ENCODE measurements at places on chromosomes 2 and 18.

DNA sequence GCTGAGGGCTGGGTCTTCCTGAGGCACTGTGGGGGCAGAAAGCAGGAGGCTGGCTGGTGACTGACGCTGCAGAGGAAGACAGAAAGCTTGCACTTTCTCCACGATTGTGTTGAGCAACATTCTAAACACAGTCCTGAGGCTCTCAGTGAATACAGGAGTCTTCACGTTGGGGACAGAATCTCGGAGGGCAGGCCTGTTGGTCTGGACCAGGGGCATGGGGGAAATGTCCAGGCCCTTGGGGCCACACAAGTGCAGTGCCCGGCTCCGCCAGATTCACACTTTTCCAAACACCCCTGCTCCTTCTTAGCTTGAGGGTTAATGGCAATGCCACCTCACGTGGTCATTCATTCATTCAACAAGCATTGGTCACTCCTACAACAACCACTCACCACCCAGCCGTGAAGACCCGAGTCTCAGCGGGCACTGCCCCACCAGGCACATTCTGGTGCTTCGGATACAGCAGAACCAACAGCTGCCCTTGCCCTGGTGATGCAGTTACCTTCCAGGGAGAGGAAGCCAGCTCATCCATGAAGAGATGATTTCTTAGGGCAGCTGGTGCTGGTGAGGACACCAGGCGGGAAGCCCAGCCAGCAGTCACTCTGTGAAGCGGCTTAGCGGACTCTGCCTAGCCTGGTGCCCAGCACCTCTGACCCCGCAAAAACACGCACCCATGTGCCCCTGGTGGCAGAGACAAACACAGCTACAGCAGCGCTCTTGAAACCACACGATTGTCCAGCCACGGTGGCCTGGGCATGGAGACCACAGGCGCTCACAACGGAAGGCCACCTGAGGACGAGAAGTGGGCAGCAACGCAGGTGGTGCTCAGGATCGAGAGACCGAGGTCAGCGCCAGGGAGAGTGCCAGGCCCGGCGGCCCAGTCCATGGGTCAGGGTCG, 10.9 kb upstream of the GPC1 start:
- H3K4me3 ChIP-seq: no peak overlapping the region
- no peak for DNase-seq
- no peaks in the 10 kb centered on the region for H3K27me3 ChIP-seq
- H3K36me3 ChIP-seq: no peaks in the 10 kb centered on the region
- H3K27ac ChIP-seq: no peak overlapping the region
- H3K4me1 ChIP-seq: peaks cover 2% of the 10 kb centered on the region

- no peak overlapping the region for H3K4me3 ChIP-seq
- no peak overlapping the region for H3K27ac ChIP-seq
- no peak for DNase-seq
- H3K36me3 ChIP-seq: no peaks in the 10 kb centered on the region
- H3K27me3 ChIP-seq: no peaks in the 10 kb centered on the region
These were observed 32.1 kb downstream of the GLS start for GRCh38 chr2:190912726-190913125.

DNA sequence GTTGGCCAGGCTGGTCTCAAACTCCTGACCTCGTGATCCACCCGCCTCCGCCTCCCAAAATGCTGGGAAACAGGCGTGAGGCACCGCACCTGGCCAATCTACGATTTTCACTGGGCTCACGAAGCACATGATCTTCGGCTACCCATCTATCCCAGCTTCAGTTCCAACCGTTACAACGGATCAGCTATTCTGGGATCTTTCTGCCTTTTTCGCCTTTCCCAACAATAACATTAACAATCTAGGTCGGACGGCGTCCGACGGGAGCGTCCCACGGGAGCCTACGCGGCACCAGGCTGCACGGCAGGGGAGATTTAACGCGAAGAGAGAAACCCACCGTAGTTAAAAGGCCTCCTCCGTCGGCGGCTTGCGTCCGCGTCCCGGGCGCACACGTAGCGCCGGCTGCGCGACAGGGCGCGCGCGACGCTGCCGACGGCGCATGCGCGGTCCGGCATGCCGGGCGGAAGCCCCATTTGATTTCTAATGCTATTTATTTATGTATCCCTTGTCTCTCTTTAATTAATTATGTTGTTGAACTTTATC, at the start of gene MSL3B:
MSL3B (minus strand) TSS at position 394 of the 540 bp plus-strand sequence.
- H3K36me3 ChIP-seq: no peaks in the 10 kb centered on the region
- peak; percentile 49 for DNase-seq
- peak within 1 kb of the TSS; percentile 40 for H3K27ac ChIP-seq
- no peaks in the 10 kb centered on the region for H3K27me3 ChIP-seq
- peak within 1 kb of the TSS; percentile 83 for H3K4me3 ChIP-seq

DNA sequence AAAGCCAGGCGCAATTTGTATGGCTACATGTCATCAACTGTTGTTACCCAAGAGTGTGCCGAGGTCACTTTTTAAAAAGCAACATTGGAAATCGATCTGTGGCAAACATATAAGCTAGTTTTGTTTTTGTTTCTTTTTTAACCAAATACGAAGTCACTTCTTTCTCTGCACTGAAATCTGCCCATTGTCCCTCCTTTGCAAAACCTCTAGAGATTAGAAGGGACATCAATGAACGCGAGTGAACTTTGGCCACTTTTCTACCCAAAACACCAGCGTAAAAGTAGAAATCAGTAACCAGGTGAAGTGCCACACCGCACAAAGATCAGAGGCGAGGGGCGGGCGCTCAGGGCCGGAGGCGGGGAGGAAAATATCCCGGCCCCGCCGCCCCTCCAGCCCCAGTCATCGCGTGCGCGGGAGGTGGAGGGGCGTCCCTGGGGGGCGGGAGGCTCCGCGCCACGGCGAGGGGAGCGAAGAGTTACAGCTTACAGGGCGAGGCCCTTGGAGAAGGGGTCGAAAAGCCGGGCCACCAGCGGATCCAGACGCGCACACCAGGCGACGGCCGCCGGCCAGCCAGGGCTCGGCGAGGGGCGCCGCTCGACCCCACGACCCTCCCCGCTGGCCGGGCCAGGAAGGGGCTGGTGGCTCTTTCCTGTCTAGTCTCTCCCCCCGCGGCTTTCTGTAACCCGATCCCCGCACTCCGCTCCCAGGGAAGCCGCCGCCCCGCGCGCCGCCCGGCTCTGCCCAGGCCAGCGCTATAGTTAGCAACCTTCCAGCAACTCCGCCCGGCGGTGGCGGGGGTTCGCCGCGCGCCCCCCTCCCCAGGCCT, 993 bp downstream of the RBMS1 start:
- no peaks in the 10 kb centered on the region for H3K36me3 ChIP-seq
- H3K4me3 ChIP-seq: peak overlapping the region; percentile 74
- H3K27me3 ChIP-seq: no peaks in the 10 kb centered on the region
- peaks cover 9% of the 10 kb centered on the region for H3K4me1 ChIP-seq
- DNase-seq: peak; percentile 70
- H3K27ac ChIP-seq: peak overlapping the region; percentile 92

DNA sequence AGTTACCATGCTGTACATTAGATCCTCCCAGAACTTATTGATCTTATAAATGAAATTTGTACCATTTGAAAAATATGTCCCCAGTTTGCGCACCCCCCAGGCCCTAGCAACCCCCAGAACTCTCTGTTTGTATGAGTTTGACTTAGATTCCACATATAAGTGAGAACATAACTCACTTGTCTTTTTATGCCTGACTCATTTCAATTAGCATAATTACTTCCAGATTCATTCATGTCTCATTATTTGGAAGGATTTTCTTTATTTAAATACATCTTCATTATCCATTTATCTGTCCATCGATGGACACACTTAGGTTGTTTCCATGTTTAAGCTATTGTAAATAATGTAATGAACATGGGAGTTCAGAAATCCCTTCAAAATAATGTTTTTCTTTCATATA, 705.9 kb downstream of the CCDC85A start:
- DNase-seq: no peak
- no peaks in the 10 kb centered on the region for H3K27me3 ChIP-seq
- H3K36me3 ChIP-seq: no peaks in the 10 kb centered on the region
- H3K27ac ChIP-seq: no peak overlapping the region
- H3K4me3 ChIP-seq: no peak overlapping the region

DNA sequence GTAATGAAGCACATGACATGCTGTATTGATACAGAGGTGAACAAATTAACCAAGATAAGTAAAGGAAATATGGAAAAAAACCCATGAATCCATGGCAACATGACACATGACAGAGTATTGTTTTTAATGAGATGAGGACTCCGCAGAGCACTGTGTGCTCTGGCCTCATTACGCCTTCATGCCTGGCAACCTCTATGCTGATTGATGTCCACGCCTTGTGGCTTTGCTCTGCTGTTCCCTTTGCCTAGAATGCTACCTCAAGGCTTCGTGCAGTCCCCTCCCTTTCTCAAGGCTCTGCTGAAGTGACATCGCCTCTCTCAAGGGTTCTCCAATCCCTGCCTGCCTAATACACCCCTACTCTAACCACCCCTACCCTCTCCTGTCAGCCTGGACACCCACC, 8.4 kb downstream of the SIGLEC15 start:
- H3K27me3 ChIP-seq: no peaks in the 10 kb centered on the region
- no peak overlapping the region for H3K4me3 ChIP-seq
- peaks cover 6% of the 10 kb centered on the region for H3K4me1 ChIP-seq
- H3K36me3 ChIP-seq: no peaks in the 10 kb centered on the region
- DNase-seq: no peak

DNA sequence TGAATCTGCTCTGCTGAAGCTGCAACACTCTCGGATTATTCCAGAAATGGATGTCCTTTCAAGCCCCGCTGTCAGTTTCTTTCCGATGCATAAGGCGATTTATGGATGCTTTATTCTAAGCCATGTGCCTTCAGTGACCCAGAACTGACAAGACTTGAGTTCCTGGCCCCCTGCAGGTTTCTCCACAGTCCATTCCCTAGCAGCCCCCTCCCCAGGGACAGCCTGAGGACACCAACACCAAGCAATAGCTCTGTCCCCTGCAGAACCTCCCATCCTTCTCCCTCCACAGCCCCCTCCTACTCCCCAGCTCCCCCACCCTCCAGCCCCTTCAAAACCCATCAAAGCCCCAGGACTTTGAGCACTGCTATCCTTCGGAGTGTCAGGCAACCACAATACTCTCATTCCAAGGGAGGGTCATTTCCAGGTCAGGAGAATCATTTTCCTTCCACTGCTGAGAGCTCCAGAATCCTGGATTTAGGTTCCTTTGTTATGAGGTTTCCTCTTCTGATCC, 24.6 kb upstream of the SPP2 start:
- no peak overlapping the region for H3K27ac ChIP-seq
- no peak for DNase-seq
- no peaks in the 10 kb centered on the region for H3K27me3 ChIP-seq
- H3K4me1 ChIP-seq: peaks cover 13% of the 10 kb centered on the region
- no peak overlapping the region for H3K4me3 ChIP-seq

DNA sequence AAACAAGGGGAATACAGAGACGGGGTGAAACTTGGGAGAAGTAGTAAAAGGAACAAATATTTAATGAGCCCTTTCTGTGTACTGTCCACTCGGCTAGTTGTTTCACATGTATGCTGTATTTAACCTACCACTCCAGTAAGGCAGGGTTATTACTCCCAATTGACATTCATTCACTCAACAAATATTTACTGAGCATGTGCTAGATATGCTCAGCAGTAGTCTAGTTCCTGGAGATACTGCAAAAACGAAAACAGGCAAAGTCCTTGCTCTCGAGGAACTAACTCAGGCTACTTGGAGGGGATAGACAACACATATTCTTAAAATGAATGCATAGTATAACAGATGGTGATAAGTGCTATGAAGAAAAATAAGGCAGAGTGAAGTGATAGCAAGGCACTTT, 207.3 kb downstream of the SS18 start:
- H3K27me3 ChIP-seq: no peaks in the 10 kb centered on the region
- DNase-seq: no peak
- H3K4me3 ChIP-seq: no peak overlapping the region
- no peaks in the 10 kb centered on the region for H3K4me1 ChIP-seq

- no peak for DNase-seq
- no peak overlapping the region for H3K4me3 ChIP-seq
- H3K4me1 ChIP-seq: no peaks in the 10 kb centered on the region
- H3K27ac ChIP-seq: no peak overlapping the region
- no peaks in the 10 kb centered on the region for H3K27me3 ChIP-seq
These were observed 38.7 kb downstream of the EMX1 start for GRCh38 chr2:72956050-72956395.

- no peak overlapping the region for H3K4me3 ChIP-seq
- H3K36me3 ChIP-seq: no peaks in the 10 kb centered on the region
- H3K27ac ChIP-seq: no peak overlapping the region
- no peak for DNase-seq
- H3K4me1 ChIP-seq: peaks cover 23% of the 10 kb centered on the region
- H3K27me3 ChIP-seq: no peaks in the 10 kb centered on the region
These were observed 54.7 kb upstream of the SLC1A4 start for GRCh38 chr2:64934530-64934929.

DNA sequence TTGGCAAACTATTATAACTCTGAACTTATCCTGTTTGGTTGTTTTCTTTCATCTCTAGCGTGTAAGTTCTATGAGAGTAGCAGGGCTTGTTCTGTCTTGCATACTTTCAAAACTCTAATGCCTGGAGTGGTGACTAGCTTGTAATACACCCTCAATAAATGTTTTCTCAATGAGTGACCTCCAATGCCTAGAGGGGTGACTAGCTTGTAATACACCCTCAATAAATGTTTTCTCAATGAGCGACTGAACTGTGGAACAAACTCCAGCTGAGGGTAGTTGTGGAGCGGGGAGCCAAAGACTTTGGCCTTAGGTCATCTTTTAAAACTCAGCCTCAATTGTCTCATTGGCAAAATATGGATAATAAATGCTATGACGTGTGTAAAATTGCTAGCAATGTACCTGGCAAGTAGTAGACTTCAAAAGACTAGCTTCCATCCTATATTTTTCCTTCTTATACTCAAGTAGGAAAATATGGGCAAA, 1.8 kb downstream of the GPD2 start:
- H3K27ac ChIP-seq: no peak overlapping the region
- no peak for DNase-seq
- no peaks in the 10 kb centered on the region for H3K27me3 ChIP-seq
- H3K36me3 ChIP-seq: no peaks in the 10 kb centered on the region
- no peak overlapping the region for H3K4me3 ChIP-seq

- no peaks in the 10 kb centered on the region for H3K4me1 ChIP-seq
- H3K4me3 ChIP-seq: no peak overlapping the region
- H3K27me3 ChIP-seq: no peaks in the 10 kb centered on the region
- no peak for DNase-seq
These were observed 27.7 kb upstream of the NFATC1 start for GRCh38 chr18:79367989-79368388.

- H3K27me3 ChIP-seq: no peaks in the 10 kb centered on the region
- no peak for DNase-seq
- no peaks in the 10 kb centered on the region for H3K36me3 ChIP-seq
- no peak overlapping the region for H3K27ac ChIP-seq
These were observed 55.9 kb upstream of the SP3 start for GRCh38 chr2:174020926-174021662.

GRCh38 chr2:237195396-237196120, 109.9 kb downstream of the COPS8 start:
- no peaks in the 10 kb centered on the region for H3K4me1 ChIP-seq
- no peak overlapping the region for H3K27ac ChIP-seq
- no peak overlapping the region for H3K4me3 ChIP-seq
- no peak for DNase-seq

- peaks cover 48% of the 10 kb centered on the region for H3K4me1 ChIP-seq
- no peak for DNase-seq
- no peaks in the 10 kb centered on the region for H3K27me3 ChIP-seq
- H3K27ac ChIP-seq: peak overlapping the region; percentile 99
These were observed 1.3 kb downstream of the DUSP28 start for GRCh38 chr2:240561325-240561971.

All from liver (tissue), 10 donors.